CD4-positive, alpha-beta T cell treated with Interleukin-1 beta for 1 hour (primary cell): ENCODE measurements at places on chromosomes 11 and 22.

DNA sequence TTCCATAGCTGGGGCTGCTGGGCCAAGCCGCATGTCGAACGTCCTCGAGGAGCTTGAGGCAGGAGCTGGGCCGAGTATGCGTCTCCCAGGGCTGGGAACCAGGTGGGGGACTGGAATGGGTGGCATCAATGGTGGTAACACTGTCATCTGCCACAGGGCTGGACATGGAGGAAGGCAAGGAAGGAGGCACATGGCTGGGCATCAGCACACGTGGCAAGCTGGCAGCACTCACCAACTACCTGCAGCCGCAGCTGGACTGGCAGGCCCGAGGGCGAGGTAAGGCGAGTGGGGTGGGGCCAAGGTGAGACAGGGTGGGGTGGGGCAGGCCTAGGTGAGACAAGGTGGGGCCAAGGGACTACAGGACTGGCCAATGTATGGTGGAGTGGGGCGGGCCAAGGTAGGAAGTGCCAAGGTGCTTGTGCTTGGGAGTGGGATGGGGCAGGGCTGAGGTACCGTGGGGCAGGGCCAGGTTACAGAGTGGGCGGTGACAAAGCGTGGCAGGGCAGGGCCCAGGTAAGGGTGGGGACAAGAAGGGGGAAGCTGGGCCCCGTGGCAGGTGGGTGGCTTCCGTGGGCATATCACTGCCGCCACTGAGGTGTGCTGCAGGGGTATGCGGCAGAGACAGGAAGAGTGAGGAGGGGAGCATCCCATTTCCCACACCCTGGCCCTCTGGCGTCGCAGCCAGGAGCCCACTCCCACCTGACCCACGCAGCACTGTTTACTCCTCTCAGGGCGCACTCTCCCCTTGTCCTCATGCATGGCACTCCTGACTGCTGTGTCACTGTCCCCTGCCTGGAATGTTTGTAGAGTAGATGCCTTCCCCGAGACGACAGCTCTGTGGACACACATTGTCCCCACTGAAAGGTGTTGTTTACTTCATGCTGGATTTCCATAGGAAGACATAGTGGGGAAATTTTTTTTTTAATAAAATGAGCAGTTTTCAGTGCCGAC lies 27.5 kb upstream of the DGCR8 start:
- no peak for DNase-seq

- no peak for DNase-seq
Measured at GRCh38 chr11:99766811-99767210, 746.1 kb downstream of the CNTN5 start.

DNA sequence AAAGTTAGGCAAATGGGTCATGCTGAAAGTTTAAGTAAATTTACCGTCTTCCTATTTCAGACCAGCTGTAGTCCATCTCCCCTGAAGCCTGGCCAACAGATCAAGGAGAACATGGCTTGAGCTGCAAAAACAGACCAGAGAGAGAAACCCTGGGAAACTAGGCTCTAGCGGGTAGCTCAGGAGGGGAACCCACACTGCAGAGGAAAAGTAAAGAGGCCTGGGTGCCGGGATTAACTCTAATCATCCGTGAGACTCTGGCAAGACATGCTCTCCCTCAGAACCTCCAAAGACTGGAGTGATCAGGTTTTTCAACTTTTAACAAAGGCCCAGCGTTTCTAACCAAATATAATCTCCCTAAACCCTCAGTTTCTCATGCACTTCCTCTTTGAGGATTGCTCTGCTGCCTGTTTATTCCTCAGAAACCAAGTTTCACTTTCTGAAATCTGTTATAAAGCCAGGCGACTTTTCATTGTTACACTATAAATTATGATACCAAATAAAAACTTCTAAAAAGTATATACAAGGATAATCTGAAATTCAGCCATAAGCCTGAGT lies 67.5 kb downstream of the GAB2 start:
- DNase-seq, result no peak

DNA sequence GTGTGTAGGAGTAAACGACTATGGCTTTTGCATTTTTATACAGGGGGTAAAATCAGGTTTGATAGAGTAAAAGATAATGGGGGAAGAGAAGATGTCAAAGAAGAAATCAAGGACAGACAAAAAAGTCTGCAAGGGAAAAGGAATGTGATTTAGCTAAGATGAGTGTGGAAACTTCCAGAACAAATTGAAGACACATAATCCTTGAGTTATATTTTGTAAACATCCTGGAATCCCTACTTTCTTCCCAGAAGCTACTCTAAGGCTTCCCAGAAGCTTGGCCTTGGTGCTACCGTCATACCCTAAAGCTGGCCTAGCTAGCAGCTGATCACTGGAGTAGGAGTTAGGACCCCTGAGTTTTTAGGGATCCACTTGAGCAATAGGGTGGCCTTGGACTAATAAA lies 82.4 kb downstream of the BLID start:
- no peak for DNase-seq

GRCh38 chr22:27181537-27181936 lies 524.1 kb downstream of the MIAT start:
- no peak for DNase-seq
